ENCODE measurements at places on chromosomes 13 and 19. TPM values are rescaled to one million over a fixed set of nuclear protein-coding genes. Genes with fewer than 3 reads are reported as not detected.

Gene GDF15
- total RNA-seq: 103 TPM

Gene LDLR
- total RNA-seq: 58.1 TPM

Gene KASH5
- not detected for total RNA-seq

Gene GPC6
- 0.94 TPM for total RNA-seq

Gene ZNF649
- 7.6 TPM for total RNA-seq

Gene KCNN1
- total RNA-seq: under 0.01 TPM

Gene APOC4
- total RNA-seq: not detected

Gene UGGT2
- total RNA-seq: 43.7 TPM

Gene ACP7
- total RNA-seq: not detected

Gene NKG7
- total RNA-seq: not detected

Gene ZNF534
- total RNA-seq: not detected

Gene EPSTI1
- total RNA-seq: 1.7 TPM

Gene KIR2DL4
- not detected for total RNA-seq

Gene MAST1
- total RNA-seq: 0.09 TPM

Gene COL4A2
- 1,014 TPM for total RNA-seq

Gene ZNF177
- 0.72 TPM for total RNA-seq

Gene MIDN
- 12.7 TPM for total RNA-seq

Gene ZIM2
- total RNA-seq: not detected
